ENCODE measurements at places on chromosomes 2 and 18. TPM values are rescaled to one million over a fixed set of nuclear protein-coding genes. Genes with fewer than 3 reads are reported as not detected.

Gene CLK1
- total RNA-seq, result 215 TPM

GRCh38 chr2:217905896-217906295 is 96.9 kb downstream of the TNS1 start:
- no peak for DNase-seq

DNA sequence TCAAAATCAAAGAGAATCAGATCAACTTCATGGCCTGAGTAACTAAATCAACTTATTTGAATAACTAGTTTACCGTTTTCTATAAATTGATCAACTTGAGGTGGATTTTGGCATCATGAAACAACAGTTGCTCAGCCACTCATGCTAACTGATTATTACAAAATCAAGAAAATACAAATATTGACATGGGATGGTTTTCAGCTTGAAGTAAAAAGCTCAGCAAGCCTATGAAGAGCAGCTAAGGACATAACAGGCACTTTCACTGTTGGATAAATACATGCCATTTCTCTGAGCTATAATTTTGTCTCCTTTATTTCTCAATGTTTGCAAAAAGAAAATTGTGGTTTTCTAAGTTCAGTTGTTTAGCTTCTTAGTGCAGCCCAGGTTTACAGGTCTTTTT is 18.9 kb downstream of the SRD5A2 start:
- DNase-seq, result no peak

DNA sequence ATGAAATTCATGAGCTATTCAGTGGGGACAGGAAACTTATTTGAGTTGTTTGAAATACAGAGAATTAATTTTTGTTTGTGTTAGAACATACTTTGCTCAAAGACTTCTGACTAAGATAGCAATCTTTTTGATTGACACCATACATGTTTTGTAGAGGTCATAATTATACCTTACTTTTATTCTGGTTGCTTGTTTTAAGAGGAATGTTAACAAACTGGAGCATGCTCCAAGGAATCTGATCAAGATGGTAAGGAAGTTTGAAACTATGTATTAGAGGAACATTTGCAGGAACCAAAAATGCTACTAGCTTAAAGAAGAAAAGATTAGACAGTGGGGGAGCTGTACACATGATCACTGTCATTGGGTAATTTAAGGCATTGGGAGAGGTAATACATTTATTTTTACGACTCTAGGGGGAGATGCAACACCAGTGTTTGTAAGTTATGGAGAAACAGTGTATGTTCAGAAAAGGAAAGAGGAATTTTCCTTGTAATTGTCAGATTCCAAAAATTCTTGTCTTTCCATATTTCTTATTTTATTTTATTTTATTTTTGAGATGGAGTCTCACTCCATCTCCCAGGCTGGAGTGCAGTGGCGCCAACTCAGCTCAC is 8.0 kb downstream of the AGFG1 start:
- DNase-seq, result no peak

DNA sequence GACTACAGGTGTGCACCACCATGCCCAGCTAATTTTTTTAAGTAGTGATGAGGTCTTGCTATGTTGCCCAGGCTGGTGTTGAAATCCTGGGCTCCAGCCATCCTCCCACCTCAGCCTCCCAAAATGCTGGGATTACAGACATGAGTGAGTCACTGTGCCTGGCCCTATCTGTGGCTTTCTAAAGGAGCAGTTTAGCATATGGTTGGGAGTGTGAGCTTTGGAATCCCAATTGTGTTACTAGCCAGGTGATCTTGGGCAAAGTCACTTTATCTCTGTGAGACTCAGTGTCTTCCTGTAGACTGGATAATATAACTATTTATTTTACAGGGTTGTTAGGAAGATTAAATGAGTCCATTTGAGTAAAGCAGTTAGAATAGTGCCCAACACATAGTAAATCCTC is 19.8 kb upstream of the SMAD4 start:
- DNase-seq, result no peak

- no peak for DNase-seq
Measured at GRCh38 chr2:127095784-127096183, 11.2 kb downstream of the BIN1 start.

- DNase-seq, result peak; percentile 27
Measured at GRCh38 chr2:203783496-203784203, 77.2 kb downstream of the CD28 start.

DNA sequence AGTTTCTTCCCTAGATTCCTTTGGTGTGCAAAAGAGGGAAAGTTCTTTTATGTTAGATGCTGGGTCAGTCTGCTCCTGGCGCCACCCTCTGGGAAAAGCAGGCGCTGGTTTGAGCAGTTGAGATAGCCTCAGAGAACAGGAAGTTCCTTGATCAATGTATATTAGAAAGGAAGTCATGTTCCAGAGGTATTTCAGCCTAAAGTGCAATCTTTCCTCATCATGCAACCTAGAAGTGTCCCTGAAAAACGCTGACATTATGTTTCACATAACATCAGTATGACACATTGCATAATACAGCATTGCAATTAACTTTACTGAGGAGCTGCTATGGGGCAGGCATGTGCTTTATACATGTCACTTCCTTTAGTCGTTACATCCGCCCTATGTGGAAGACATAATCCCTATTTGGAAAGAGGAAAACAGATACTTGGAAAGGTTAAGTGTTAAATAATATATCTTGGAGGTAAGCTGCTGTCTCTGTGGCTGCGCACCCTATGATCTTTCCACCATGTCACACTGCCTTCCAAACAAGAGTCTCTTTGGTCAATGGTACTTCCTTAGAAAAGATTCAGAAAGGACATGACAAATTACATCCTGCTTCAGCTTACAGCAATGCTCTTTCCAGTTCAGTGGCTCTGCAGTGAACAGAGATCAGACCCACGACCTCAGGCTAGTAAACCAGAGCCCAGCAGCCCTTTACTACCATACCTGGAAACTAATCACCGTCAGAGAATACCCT is 369.7 kb downstream of the RAD51AP2 start:
- DNase-seq, result no peak

- DNase-seq, result no peak
Measured at GRCh38 chr2:197209742-197210408, 100.7 kb downstream of the ANKRD44 start.

DNA sequence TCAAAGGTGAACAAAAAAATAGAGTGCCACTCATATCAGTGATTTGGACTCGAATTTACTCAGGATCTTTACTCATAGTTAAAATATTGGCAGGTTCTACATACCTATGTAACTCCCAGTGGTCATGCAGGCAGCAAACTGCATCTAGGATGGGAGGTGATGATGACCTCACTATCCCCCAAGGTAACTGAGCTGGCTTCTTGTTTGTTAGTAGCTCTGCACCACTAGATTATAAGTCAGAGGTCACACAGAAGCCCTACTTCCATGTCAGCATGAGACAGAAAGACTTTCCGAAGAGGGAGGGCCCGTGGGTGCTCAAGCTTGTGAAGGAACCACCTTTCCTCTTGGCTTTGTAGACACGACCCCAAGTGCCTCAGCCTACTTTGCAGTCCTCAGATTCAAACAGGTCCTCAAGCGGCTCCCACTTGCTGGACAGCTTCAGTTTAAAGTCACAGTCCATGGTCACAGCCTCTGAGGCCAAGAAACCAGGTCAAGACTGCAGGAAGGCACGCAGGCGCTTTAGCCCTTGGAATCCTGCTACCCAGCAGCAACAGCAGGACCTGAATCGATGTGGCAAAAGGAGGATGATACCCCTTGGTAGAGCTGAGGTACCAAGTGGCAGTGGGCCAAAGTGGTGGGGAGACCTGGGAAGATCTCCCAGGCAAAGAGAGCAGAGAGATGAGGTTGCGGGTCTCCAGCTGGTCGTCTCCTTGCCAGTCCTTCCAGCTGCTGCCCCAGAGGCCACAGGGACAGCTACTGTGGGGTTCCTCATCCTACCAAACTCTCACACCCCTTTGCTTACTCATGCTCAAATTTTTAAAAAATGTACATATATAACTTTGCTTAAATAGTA is 4.3 kb downstream of the NTSR2 start:
- DNase-seq, result no peak

GRCh38 chr2:611519-611918 is 65.7 kb downstream of the TMEM18 start:
- no peak for DNase-seq

GRCh38 chr2:233025706-233026105 is 6.8 kb upstream of the NEU2 start:
- no peak for DNase-seq

GRCh38 chr2:160063271-160063670 is 856 bp upstream of the PLA2R1 start:
- DNase-seq, result no peak

GRCh38 chr2:190637903-190638618 is 10.8 kb upstream of the NAB1 start:
- DNase-seq, result no peak

Data from skin of body (tissue), 3 donors.